ENCODE measurements at places on chromosomes 7 and 10.

- DNase-seq: peak; percentile 4
These were observed 574 bp upstream of the IL6 start for GRCh38 chr7:22726345-22726906.

- no peak for DNase-seq
These were observed 78.7 kb downstream of the CXCL12 start for GRCh38 chr10:44306147-44306710.

DNA sequence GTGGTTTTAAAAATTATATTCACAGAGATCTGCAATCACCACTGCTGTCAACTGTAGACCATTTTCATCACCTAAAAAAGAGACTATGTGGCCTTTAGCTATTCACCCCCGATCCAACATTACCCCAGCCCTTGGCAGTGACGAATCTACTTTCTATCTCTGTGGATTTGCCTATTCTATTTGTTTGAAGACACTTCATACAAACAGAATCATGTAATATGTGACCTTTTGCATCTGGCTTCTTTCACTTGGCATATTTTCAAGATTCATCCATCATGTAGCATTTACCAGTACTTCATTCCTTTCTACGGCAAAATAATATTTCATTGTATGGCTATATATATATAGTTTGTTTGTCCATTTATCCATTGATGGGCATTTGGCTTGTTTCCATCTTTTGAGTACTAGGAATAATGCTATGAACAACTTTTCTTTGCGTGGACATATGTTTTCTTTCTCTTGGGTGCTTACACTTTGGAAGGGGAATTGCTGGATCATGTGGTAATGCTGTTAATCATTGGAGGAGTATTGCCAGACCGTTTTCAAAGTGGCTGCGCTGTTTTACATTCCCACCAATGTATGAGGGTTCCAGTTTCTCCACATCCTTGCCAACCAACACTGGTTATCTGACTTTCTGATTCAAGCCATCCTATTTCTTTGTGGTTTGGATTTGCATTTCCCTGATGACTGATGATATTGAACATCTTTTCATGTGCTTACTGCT, 22.3 kb downstream of the ADAMTS14 start:
- no peak for DNase-seq

- no peak for DNase-seq
These were observed 68.7 kb downstream of the SGMS1 start for GRCh38 chr10:50554995-50555568.

DNA sequence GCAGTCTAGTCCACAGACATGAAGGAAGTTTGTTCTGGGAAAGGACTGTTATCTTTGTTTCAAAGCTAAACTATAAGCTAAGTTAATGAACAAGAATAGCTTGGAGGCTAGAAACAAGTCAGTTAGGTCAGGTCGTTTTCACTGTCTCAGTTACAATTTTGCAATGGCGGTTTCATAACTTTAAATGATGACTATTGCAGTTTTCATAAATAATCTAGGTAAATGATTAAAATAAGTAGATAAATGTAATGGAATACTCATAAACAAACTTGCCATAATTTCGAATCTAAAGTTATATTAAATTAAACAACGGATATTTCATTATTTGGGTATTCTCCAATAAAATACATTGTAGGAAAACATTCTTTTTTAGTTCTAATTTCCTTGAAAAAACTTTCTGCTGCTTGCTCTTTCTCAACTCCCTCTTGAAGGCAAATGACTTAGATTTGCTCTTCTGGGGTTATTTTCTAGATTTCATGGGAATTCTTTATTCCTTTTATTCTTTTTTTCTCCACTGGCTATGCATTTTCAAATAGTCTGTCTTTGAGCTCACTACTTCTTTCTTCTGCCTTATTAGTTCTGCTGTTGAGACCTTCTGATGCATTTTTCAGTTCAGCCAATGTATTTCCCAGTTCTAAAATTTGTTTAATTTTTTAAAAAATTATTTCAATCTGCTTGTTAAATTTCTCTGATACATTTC, 103.8 kb upstream of the APBB1IP start:
- no peak for DNase-seq

- DNase-seq: no peak
These were observed 155.6 kb downstream of the ANLN start for GRCh38 chr7:36545291-36545690.

DNA sequence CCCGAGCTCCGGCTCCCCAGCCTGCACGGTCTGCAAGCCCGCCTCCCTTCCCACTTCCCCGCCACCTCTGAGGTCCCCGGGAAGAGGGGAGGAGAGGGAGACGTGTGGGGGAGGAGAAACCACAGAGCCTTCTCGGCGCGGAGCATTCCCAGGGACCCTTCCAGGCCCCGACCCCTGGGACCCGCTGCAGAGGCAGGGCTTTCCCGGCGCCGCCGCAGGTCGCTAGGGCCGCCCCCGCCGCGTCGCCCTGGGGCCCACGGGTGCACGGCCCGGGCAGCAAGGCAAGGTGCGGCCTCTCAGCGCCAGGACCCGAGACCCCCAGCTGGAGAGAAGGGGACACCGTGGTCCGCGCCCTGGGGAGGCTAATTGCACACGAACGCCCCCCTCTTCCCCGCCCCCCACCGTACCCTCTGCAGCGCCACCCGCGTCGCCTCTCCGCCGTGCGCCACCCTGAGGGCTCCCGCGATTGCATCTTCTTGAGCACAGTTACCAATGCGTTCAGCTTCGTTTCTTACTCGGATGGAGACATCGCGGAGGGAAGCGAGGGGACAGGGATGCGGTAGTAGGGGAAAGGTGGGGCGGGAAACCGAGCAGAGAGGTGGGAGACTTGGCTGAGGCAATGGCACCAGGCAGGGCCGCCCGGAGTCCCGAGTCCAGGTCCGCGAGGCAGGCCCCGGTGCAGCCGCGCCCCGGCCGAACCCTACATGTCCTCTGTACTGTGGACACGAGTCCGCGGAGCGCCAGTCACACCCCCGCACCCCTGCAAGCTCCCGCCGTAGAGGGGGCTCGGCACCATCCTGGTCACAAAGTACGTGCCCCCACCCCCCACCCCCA, 28.9 kb downstream of the SKIDA1 start:
- no peak for DNase-seq

Measured in stimulated activated CD8-positive, alpha-beta memory T cell treated with anti-CD3 and anti-CD28 coated beads, Interleukin-7, amount 100 ng/mL, for 24 hours (primary cell).